Muscle of back (tissue), 13 donors: ENCODE measurements at places on chromosomes 12 and 14. TPM values are rescaled to one million over a fixed set of nuclear protein-coding genes. Genes with fewer than 3 reads are reported as not detected.

Gene LHX5
- not detected for polyA plus RNA-seq

Gene KLRB1
- polyA plus RNA-seq: 0.16 TPM

Gene OR6C6
- polyA plus RNA-seq: 0.18 TPM

Gene TCL1B
- not detected for polyA plus RNA-seq

Gene ASB2
- polyA plus RNA-seq: 23.6 TPM

Gene FAM181A
- polyA plus RNA-seq: not detected

Gene TSPAN19
- not detected for polyA plus RNA-seq

Gene GARIN6
- polyA plus RNA-seq: not detected

Gene GPR162
- polyA plus RNA-seq: 17.5 TPM

Gene NANOG
- 0.39 TPM for polyA plus RNA-seq

Gene SLC25A21
- polyA plus RNA-seq: 1.4 TPM

Gene SMOC1
- polyA plus RNA-seq: 5.2 TPM

Gene CHGA
- not detected for polyA plus RNA-seq

DNA sequence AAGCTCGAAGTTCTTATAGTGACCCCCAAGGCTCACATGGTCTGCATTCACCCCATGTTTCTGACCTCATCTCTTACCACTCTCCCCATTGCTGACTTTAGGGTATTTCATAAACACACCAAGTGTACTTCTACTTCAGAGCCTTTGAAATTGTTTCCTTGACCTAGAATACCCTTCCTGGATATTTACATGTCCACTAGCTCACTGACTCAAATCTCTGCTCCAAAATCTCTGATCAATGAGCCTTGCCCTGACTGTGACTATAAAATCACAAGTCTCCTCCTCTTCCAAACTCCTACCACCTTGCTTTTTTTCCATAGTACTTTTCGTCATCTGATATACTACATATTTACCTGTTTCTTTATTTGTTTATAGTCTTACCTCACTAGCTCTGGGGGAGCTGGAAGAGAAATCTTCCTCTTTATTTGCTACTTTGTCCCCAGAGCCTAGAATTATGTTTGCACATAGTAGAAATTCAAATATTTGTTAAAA is 105.1 kb downstream of the RMST start:
- DNase-seq: no peak

GRCh38 chr12:67237231-67237630 is 31.9 kb upstream of the CAND1 start:
- no peak for DNase-seq

- no peak for DNase-seq
These were observed 29.5 kb downstream of the MYO1H start for GRCh38 chr12:109377139-109377685.

DNA sequence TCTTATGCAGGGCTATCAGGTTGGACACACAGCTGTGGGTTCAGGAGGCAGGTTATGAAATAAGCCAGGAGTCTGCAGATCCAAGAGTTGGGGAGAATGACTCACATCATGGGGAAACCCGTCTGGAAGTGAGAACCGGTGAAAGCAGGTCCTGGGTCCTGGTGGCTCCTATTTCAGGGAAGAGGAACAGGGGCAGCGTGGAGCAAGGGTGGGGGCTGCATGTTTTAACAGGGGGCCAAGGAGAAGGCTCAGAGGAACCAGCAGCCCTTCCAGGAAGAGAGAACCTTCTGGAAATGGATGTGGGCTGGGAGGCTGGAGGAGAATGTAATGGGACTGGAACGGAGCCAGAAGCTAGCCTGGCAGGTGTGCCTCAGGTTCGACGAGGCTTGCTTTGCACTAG is 7.8 kb upstream of the KRT74 start:
- DNase-seq: no peak

DNA sequence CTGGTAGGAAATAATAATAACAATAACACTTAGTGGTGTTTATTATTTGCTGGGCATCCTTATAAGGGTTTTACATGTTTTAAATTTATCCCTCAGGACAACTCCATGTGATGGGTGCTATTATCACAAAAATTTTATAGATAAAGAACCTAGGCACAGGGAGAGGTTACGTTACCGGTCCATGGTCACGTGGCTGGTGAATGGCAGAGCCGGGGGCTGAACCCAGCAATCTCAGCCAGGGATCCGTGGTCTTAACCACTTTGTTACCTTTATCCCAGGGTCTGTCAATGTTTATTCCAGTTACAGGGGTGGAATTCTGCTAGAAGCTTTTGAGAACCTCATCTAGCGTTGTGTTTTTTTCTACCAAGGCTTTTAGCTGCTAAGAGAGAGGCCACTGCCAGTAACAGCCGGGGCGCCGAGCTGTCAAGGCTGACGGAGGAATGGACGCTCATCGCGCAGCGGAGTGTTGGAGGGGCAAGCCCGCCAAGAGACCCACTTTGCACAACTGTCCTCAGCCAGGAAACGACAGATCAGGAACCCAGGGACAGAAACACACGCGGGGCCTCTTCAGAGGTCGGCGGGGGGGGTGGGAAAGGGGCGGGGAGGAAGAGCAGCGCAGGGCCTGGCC is 418 bp downstream of the AMN1 start:
- no peak for DNase-seq

- no peak for DNase-seq
These were observed 28.4 kb upstream of the A2M start for GRCh38 chr12:9143929-9144729.

GRCh38 chr14:104924421-104925213 is at the start of gene PLD4:
TSS of gene PLD4 (plus strand) at chr14:104924879. CDS start at chr14:104927141, 2,262 bp downstream.
- DNase-seq: no peak

DNA sequence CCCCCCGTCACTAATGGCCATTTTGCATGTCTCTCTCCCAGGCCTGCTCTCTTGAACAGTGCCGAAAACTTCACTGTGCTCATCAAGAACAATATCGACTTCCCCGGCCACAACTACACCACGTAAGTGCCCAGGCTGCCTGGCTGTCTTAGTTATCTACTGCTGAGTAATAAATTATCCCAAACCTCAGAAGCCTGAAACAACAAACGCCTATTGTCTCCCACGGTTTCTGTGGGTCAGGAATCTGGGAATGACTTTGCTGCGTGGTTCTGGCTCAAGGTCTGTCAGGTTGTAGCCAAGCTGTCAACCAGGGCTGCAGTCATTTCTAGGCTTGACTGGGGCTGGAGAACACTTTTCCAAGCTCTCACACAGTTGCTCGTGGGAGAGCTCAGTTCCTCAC is 32.6 kb downstream of the P2RX7 start:
- DNase-seq: no peak

- no peak for DNase-seq
These were observed 45.4 kb downstream of the DUSP6 start for GRCh38 chr12:89306827-89307473.

- DNase-seq: no peak
These were observed 9.2 kb downstream of the PHB2 start for GRCh38 chr12:6961278-6961694.

DNA sequence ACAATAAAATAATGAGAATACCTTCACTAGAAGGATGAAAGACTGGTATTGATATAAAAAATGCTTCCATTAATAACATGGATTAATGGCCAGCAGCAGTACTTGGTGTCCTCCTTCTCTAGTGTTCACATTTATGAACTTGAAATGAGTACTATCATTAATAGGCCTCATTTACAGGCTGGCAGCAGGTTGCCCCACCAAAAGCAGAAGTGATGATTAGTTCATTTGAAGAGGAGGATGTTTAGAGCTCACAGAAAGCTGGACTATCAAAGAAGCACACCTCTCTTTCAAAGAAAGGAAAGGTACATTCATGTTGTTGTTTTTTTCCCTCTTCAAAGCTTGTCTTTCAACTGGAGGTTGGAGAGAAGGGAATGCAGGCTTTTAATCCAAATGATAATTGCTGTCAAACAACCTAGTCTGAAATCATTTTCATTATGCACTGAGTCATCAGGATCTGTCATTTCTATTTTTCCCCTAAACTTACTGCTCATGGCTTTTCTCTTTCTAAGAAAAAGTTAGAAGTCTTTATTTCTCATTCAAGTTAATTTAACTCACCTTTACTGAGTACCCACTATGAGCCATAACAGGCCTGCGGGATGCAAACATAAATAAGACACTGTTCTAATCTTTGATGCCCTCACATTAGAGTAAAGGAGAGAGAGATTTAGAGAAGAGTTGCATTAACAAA is 157.9 kb upstream of the GRIP1 start:
- DNase-seq: no peak

DNA sequence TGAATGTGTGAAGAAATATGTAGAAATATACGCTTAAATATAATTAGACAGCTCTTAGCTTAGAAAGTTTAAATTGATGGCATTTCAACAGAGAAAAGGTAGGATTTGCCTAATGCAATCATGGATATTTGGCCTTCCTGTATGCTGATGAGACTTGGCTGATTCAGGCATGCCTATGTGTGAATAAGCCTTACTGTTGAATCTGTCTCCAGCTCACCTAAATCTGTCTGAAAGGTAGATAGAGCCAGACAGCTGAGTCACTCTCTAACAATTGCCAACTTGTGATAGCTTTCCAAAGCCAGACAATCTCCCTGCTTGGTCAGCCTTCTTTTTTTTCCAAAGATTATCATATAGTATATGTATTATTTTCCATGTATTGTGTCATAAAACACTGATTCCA is 92.8 kb upstream of the FLRT2 start:
- peak; percentile 45 for DNase-seq

- DNase-seq: peak; percentile 63
These were observed 66.5 kb downstream of the TBC1D30 start for GRCh38 chr12:64890873-64891468.

DNA sequence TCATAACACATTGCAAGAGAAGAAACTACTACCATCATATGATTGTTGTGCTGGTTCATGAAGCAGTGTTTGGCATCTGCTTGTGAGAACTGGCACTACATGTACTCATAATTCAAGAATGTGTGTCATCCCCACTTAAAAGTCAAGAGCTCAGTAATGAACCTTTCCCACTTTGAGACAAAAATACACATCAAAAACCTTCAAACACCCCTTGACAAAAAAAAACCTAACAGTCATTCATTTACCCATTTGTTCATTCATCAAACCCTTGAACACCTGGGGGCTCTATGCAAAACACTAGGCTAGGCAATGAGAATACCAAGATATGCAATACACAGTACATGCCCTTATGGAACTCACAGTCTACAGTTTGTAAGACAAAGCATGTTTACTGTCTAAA is 40.0 kb downstream of the KIF21A start:
- no peak for DNase-seq

GRCh38 chr12:62919838-62920237 is 15.1 kb downstream of the PPM1H start:
- DNase-seq: no peak

- no peak for DNase-seq
These were observed 105.4 kb upstream of the HIF1A start for GRCh38 chr14:61589691-61590581.

GRCh38 chr14:68956724-68957123 is 22.4 kb downstream of the ACTN1 start:
- DNase-seq: no peak

- DNase-seq: peak; percentile 73
These were observed 11.3 kb upstream of the DACT1 start for GRCh38 chr14:58626431-58626831.

DNA sequence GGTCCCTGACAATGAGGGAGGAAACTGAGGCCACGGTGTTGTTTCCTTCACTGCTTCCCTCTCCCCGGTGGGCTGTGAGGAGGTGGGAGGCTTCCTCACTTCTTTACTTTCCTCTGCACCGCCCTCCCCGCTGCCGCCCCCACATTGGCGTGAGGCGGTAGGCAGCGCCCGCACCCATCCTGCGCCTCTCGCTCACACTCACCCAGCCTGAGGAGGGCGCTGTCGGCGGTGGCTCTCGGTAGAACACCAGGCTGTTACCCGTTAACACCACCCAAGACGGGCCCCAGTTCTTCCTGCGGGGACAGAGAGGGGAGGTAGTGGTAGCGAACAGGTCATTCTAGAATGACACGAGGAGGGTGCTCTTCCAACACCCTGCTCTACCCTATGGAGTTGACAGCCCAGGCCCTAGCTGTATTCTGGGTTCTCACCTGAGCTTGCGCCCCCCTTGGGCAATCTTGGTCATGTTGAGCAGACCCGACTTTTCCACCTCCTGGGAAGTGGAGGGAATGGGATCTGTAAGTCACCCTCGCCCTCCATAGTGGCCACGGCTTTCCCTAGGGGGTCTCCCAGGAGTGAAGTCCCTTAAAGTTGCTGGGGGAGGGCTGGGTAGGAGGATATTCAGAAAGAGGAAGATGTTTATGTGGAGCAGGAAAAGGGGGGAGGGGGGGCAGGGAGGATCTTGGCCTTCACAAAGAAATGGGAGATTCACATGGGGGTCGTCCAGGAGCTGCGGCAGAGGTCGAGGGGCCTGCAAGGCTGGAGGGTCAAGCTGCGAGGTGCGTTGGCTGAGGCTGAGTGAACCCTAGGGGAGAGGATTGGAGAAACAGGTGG is 3.3 kb downstream of the ARHGAP9 start:
- DNase-seq: no peak

- peak; percentile 89 for DNase-seq
These were observed 343.2 kb downstream of the PDZRN4 start for GRCh38 chr12:41531147-41531829.

DNA sequence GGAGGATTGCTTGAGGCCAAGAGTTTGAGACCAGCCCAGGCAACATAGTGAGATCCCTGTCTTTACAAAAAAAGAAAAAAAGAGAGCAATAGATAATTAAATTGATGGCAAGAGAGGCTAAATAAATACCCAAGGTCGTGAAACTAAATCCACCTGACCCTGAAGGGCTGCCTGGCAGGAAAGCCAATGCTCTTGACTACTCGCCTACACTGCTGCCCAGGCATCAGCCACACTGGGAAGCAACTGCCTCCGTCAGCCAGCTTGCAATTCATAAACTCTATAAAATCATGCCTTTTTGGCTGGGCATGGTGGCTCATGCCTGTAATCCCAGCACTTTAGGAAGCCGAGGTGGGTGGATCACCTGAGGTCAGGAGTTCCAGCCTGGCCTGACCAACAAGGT is 31.7 kb upstream of the RASSF3 start:
- DNase-seq: no peak

DNA sequence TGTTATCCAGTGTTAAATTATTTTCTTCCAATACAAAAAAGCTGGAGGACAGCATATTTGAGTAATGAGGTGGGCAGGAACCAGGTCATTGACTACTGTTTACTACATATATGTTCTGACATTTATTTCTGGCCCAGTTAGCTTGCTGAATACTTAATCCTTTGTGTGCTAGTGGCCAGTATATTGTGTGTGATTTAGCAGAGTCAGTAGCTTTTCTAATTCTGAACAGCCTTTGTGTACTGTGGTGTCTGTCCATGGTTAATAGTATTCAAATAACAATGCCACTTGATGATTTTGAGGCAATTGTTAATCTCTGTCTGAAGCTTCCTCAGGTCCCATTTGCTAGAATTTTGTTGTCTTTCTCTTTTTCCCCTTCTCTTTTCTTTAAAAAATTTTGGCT is 286.5 kb upstream of the E2F7 start:
- no peak for DNase-seq

GRCh38 chr14:103848175-103849077 is 1.1 kb upstream of the PPP1R13B start:
- DNase-seq: no peak

DNA sequence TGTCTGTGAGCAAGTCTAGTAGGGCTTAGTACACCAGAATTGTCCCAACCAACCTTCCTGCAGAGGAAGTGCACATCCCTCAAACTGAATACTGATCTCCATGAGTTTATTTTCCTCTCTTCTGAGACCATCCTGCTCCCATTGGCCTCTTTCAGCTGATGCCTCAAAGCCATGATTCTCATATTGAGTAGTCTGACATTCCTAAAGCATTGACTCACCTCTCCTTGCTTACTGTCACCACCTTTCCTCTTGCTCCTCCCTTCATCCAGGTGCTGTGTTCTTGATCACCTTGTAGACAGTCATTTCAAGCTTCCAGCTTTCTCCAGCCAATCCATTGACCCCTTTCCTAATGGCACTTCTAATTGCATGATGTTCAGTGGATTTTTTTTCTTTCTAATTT is 583.7 kb upstream of the USP15 start:
- no peak for DNase-seq
